ENCODE measurements at places on chromosomes 4 and X. TPM values are rescaled to one million over a fixed set of nuclear protein-coding genes. Genes with fewer than 3 reads are reported as not detected.

DNA sequence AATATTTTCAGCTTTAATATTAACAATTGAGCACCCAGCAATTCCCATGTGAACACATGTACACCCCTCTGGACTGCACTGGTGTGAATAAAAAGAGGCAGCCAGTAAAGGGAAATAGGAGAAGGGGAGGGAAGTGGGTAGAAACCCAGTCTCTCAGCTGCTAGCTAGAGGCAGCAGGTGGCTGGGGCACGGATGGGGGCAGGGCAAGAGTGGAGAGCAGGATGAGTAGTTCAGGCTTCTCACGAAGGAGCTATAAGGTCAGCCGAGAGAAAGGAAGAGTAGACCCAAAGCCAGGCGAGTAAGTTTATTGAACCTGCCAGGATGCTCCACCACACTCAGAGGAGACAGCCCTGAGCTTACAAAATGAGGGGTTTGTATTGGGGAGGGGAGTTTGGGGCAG lies 184.8 kb upstream of the MTMR8 start:
- no peak overlapping the region for H3K4me3 ChIP-seq
- DNase-seq: no peak
- H3K27ac ChIP-seq: no peak overlapping the region
- H3K27me3 ChIP-seq: no peaks in the 10 kb centered on the region

- no peak overlapping the region for H3K4me3 ChIP-seq
- H3K27me3 ChIP-seq: no peaks in the 10 kb centered on the region
- no peak overlapping the region for H3K27ac ChIP-seq
- H3K4me1 ChIP-seq: peaks cover 5% of the 10 kb centered on the region
- peaks cover 2% of the 10 kb centered on the region for H3K36me3 ChIP-seq
Observed at GRCh38 chr4:76850010-76850441, 47.9 kb downstream of the SOWAHB start.

DNA sequence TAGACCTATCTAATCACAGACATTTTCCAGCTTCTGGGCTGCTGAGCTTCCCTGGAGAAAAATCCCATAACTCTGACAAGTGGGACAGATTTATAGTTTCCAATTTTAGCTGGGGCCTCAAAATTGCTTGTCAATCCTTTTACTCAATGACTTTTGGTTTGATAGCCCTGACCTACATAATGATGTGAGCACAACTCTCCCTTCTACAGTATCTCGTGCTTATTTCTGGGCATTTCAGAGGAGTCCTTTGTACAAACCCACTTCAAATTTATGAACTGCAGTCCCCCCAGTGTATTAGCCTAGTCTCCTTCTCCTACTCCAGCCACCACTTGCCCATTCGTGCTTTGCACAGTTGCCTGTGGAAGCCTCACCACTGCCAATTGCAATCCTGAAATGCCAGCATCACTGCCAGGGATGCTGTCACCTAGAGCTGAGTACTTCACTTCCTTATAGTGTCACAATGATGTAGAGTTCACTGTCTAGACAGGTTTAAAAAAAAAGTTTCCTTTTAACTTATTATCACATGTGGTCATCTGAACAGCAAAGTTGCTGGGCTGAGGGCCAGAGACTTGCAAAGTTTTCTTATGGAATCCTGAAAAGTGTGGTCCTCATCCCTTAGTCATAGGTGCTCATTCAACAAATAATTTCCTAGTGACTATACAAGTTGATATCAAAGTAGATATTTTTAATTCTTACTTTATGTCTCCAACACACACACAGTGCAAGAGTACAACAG lies 21.2 kb downstream of the TRAM1L1 start:
- peaks cover 12% of the 10 kb centered on the region for H3K4me1 ChIP-seq
- H3K27ac ChIP-seq: peak overlapping the region; percentile 36
- H3K27me3 ChIP-seq: no peaks in the 10 kb centered on the region
- H3K4me3 ChIP-seq: no peak overlapping the region
- peaks cover 3% of the 10 kb centered on the region for H3K36me3 ChIP-seq

- H3K36me3 ChIP-seq: no peaks in the 10 kb centered on the region
- peaks cover 41% of the 10 kb centered on the region for H3K27me3 ChIP-seq
- no peak for DNase-seq
- no peak overlapping the region for H3K4me3 ChIP-seq
- H3K4me1 ChIP-seq: no peaks in the 10 kb centered on the region
Observed at GRCh38 chr4:80239480-80240150, 26.8 kb upstream of the FGF5 start.

DNA sequence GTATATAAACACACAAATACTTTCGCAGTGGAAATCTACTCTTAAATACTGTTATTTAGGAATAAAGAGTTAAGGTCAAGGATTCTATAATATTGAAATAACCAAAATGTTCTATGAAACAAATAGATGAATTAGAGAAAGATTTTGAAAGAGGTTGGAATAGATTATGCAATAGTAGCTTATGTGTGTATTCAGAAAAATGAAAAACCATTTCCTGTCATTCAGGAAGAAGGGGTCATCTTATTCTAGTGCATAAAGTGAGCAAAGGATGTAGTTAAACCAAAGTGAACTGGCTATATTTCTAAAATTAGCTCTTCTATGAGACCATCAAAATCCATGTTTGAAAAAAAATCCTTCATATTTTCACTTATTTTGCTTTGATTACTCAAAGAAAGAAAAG lies 30.0 kb upstream of the MYOZ2 start:
- no peak overlapping the region for H3K4me3 ChIP-seq
- H3K4me1 ChIP-seq: peaks cover 23% of the 10 kb centered on the region
- DNase-seq: no peak
- H3K27ac ChIP-seq: no peak overlapping the region
- H3K27me3 ChIP-seq: no peaks in the 10 kb centered on the region
- no peaks in the 10 kb centered on the region for H3K36me3 ChIP-seq

- H3K36me3 ChIP-seq: peaks cover 28% of the 10 kb centered on the region
- no peak overlapping the region for H3K4me3 ChIP-seq
- DNase-seq: no peak
- H3K4me1 ChIP-seq: peaks cover 8% of the 10 kb centered on the region
Observed at GRCh38 chr4:61896634-61897033, 696.5 kb downstream of the ADGRL3 start.

GRCh38 chrX:149720021-149720689 lies 8.3 kb downstream of the MAGEA11 start:
- no peak overlapping the region for H3K27ac ChIP-seq
- H3K36me3 ChIP-seq: no peaks in the 10 kb centered on the region
- H3K4me3 ChIP-seq: no peak overlapping the region
- DNase-seq: no peak

DNA sequence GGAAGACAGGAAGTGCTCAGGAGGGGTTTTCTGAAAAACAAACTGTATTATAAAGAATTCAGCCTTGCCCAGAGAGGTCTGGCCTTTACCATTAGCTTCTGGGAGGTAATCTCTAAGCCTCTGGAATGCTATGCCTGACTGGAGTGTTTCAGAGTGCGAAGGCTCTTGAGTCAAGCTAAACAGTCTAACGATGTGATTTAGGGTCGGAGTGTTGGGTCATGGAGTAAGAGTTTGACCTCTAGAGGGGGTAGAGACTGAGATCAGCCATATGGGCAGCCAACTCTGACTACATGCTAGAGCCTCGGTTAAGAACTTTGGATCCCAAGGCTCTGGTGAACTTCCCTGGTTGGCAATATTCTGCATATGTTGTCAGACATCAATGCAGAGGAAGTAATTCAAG lies 15.0 kb downstream of the BOD1L1 start:
- no peak overlapping the region for H3K27ac ChIP-seq
- H3K36me3 ChIP-seq: peaks cover 45% of the 10 kb centered on the region
- no peak overlapping the region for H3K4me3 ChIP-seq
- no peaks in the 10 kb centered on the region for H3K4me1 ChIP-seq
- H3K27me3 ChIP-seq: no peaks in the 10 kb centered on the region

DNA sequence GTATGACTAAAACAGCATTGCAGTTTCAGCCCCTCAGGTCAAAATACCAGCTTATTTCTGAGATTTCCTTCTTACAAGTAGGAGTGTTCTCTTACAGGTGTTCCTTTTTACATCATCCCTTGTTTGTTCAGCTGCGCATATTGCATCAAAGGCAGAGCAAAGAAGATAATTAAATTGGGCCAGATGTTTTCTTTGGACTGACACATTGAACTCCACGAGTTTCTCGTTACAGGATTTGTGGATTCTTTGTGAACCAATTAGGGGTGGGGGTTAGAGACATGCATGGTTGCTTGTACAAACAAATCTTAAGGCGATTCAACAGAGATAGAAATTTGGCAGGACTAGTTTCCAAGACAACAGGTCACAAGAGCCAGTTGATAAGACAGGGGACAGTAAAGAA lies 95.7 kb downstream of the SPANXN4 start:
- no peak overlapping the region for H3K4me3 ChIP-seq
- no peaks in the 10 kb centered on the region for H3K27me3 ChIP-seq
- H3K4me1 ChIP-seq: no peaks in the 10 kb centered on the region
- no peak for DNase-seq
- H3K36me3 ChIP-seq: no peaks in the 10 kb centered on the region

DNA sequence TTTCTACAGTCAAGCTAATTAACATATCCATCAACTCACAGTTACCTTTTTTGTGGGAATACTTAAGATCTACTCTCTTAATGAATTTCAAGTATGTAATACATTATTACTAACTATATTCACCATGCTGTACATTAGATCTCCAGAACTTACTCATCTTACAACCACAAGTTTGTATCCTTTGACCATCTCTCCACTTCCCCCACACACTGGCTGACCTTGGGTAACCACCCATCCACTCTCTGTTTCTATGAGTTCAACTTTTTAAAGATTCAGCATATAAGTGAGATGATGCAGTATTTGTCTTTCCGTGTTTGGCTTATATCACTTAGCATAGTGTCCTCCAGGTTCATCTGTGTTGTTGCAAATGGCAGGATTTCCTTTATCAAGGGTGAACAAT lies 30.5 kb upstream of the MAGED1 start:
- H3K36me3 ChIP-seq: peaks cover 13% of the 10 kb centered on the region
- H3K4me3 ChIP-seq: no peak overlapping the region
- DNase-seq: no peak
- no peak overlapping the region for H3K27ac ChIP-seq
- peaks cover 6% of the 10 kb centered on the region for H3K4me1 ChIP-seq

DNA sequence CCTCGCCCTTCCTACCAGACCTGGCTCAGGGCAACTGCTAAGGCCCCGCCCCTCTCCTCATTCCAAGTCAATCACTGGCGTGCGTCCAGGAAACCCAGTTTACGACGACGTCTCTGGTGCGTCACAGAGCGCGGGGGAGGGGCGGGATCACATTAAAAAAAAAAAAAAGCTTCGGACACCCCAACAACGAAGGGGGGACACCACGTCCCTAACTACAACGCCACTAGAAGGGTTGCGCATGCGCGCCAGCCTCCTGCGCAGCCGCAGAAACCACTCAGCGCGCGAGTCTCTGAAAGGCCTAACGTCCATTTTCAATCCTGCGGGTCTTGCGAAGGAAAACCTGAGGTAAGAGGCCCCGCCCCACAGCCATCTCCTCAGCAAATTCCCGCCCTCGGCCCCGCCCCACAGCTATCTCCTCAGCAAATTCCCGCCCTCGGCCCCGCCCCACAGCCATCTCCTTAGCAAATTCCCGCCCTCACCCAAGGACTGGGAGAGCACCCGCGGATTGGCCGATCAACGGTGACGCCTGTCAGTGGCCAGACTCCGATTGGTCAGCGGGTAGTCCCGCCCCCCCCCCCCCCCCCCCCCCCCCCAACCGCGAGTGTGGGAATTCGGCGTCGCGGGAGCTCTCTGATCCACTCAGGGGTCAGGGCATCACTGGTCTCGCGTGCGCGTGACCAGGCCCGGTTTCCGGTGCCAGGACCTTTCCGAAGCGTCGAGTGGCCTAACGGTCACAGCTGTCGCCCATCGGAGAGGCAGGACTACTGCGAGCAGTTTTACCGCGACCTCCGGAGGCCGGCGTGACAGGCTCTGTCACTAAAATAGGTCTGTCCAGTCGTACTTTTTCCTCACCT lies at the start of gene SCML1:
Gene SCML1 (plus strand): TSS at position 638 of the 854 bp plus-strand sequence. CDS start 6,694 bp downstream, outside the sequence.
- peak within 1 kb of the TSS; percentile 75 for H3K4me3 ChIP-seq
- peak; percentile 92 for DNase-seq
- no peaks in the 10 kb centered on the region for H3K27me3 ChIP-seq
- peak within 1 kb of the TSS; percentile 87 for H3K27ac ChIP-seq
- H3K36me3 ChIP-seq: no peaks in the 10 kb centered on the region

- no peak overlapping the region for H3K27ac ChIP-seq
- H3K4me1 ChIP-seq: peaks cover 10% of the 10 kb centered on the region
- no peak overlapping the region for H3K4me3 ChIP-seq
- H3K36me3 ChIP-seq: no peaks in the 10 kb centered on the region
- H3K27me3 ChIP-seq: no peaks in the 10 kb centered on the region
- no peak for DNase-seq
Observed at GRCh38 chr4:151417164-151417571, 8.2 kb downstream of the FHIP1A start.

DNA sequence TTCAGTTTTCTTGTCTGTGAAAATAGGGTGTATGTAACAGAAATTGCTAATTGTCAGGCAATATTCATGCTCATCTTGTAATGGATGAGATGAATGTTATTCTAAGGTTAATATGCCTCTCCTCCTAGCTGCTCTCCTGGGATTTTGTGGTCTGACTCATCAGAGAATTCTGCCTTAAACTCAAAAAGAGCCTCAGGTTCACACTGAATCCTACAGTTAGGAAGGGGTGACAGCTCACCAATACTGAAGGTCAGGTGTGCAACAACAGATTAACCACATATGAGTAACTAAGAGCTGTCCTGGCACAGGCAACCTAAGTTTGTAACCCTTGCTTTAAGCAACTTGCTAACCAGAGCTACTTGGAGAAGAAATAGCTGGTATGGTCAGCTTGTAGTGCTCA lies 197.7 kb downstream of the SPATA18 start:
- no peaks in the 10 kb centered on the region for H3K27me3 ChIP-seq
- H3K4me3 ChIP-seq: no peak overlapping the region
- DNase-seq: no peak
- peaks cover 30% of the 10 kb centered on the region for H3K4me1 ChIP-seq
- peaks cover 6% of the 10 kb centered on the region for H3K36me3 ChIP-seq
- H3K27ac ChIP-seq: no peak overlapping the region

GRCh38 chr4:83096397-83096796 lies 18.1 kb downstream of the PLAC8 start:
- H3K4me3 ChIP-seq: no peak overlapping the region
- DNase-seq: no peak
- H3K4me1 ChIP-seq: peaks cover 4% of the 10 kb centered on the region
- H3K27me3 ChIP-seq: no peaks in the 10 kb centered on the region
- no peak overlapping the region for H3K27ac ChIP-seq
- H3K36me3 ChIP-seq: no peaks in the 10 kb centered on the region

DNA sequence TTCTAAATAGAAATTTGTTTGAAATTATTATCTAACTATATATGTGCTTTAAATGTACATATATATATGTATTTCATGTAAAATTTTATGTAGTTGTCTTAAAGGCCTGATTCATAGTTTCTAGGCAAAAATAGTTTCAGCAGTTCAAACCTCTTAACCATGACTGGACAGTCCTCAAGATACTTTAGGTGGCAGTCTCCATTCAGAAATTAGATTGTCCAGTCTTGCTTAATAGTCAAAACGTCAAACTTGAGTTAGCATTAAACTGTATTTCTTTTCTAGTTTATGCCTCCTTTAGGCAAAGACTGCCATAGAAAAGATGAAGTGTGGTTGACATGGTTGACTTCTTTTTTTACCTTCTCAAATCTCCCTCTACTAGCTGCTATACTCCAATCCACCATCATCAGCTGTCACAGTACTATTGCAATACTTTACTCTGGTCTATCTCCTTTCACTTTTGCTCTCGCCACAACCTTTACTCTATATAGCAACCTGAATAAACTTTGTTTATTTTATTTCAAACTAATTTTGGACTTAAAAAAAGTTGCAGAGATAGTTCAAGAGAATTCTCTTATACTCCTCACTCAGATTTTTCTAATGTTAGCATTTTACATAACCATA lies 395.6 kb upstream of the DIPK2B start:
- no peak overlapping the region for H3K27ac ChIP-seq
- no peak overlapping the region for H3K4me3 ChIP-seq
- H3K4me1 ChIP-seq: no peaks in the 10 kb centered on the region
- H3K36me3 ChIP-seq: no peaks in the 10 kb centered on the region
- no peak for DNase-seq
- no peaks in the 10 kb centered on the region for H3K27me3 ChIP-seq

XAGE1A gene
- not detected for total RNA-seq

ACSL4 gene
- total RNA-seq: 15.4 TPM

STATH gene
- total RNA-seq: not detected

Data from mesothelial cell of epicardium (in vitro differentiated cells).